ENCODE measurements at places on chromosomes 4 and X.

DNA sequence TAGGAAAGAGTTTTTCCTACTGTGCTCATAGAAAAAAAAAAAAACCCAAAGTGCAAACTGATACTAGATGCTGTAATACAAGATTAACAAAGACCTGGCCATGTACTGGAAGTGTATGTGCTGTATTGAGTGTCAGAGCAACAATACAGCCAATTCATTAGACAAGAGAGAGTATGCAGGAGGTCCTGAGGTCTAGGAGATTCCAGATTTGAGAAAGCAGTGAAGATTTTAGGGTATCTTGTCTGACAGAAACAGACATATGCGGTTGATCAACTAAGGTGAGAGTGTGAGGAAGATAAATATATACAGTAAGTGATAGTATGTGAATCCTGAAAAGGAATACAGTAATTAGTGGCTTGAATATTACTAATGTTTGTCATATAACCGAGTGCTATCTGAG is 3.0 kb downstream of the GPR174 start:
- DNase-seq = no peak

DNA sequence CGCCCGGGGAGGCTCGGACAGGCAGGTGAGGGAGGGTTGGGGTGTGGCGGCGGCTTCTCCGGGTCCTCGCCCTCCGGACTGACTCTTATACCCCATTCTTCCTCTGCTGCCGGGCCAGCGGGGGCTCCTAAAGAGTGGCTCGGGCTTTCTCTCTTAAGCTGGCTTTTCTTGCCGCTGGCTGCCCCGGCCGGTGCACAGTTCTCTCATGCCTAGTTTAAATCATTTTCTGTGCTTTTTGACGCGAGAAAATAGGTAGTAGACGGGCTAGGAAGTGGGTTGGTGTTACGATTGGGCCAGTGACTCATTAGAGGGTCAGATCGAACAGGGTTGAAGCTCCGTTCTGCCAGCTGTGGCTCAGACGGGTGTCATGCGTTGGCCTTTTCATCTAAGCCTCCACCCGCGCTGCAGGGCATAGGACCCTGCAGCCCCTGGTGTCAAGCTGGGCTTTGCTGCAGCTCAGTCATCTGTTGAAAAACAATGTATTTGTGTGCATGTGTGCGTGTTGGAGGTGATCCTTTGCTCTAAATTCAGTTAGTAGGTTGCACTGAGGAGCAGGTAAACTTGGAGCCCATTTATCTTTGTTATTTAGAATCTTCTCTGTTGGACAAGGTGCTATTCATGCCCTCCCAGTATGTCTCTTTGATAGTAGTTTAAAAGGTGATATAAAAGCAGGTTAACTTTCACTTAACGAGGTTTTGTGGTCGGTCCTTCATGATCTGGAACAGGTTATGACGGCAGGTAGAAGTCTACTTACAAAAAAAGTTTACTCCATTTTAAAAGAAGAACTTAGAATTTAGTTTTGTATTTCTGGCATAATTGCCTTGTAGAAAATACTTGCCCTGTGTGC is 802 bp downstream of the BMP2K start:
- peak; percentile 16 for DNase-seq

- DNase-seq = no peak
Observed at GRCh38 chrX:534804-535203, 95.8 kb upstream of the SHOX start.

GRCh38 chr4:57100979-57101651 is 9.1 kb downstream of the IGFBP7 start:
- no peak for DNase-seq

DNA sequence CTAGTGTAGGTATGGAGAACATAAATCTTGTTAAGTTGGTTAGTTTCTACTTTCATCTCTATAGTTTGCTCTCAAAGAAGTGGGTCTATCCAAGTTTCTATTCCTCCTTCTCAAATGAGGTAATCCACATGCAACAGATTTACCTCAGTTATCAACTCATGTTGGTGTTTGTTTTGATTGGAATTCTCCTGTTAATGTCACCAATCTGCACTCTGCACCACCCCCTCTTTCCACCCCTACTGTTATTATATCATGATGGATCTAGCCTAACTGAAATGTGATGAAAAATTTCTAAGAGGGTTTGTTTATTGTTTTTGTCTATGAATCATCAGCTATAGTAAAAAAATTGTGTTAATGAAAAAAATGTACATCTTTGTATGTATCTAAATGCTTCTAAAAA is 66.1 kb downstream of the AGTR2 start:
- no peak for DNase-seq

DNA sequence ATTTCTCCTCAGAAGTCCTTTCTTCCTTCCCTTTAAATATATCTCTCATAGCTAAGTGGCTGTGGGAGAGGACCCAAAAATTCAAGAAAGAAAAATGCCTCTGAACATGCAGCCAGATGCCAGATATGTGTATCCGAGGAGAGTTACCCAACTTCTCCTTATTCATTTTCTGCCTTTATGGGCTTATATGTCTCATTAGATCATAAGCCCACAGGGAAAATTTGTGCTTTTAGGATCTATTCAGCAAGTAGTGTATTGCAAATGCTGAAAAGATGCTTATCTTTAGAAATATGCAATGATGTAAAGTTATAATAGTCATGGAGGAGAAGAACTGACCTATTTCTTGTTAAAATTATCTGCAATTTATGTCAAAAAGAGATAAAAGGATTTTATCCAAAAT is 371.8 kb upstream of the NOCT start:
- DNase-seq = no peak

- no peak for DNase-seq
Observed at GRCh38 chr4:36332782-36333131, 51.3 kb downstream of the DTHD1 start.

DNA sequence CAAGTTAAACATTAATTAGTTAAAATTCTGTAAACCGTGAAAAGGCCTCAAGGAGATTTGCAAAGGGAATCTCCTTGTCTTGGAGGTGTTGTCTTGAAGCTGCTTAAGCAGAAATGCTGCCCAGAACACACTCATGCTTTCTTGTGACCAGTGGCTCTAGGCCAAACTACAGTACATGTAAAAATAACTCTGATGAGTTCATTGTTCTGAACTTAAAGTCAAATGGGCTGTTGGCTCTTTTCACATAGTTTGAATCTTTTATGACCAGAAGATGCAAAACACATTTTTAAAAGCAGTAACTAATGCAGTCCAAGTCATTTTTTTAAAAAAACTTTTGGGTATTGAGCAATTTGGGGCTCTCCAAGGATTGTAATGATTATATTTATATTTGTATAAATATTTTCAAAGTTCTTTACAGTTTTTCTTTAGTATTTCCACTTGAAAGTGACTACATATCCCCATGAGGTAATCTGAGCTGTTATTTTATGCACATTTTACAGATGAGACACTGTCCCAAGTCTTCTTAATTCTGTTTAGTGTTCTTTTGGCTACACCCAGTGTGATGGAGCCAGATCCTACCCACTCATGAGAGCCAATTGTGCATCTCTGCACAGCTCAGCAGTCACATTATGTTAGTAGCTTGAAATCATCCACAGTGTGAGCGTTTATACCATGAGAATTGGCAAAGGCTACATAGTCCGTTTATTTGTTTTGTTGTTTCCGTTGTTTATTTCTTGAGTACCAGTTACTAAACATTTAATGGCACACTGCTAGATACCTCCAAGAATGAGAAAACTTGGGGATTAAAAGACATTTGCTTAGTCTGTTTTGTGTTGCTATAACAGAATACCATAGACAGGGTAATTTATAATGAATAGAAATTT is 112.8 kb upstream of the ATXN3L start:
- DNase-seq = no peak

DNA sequence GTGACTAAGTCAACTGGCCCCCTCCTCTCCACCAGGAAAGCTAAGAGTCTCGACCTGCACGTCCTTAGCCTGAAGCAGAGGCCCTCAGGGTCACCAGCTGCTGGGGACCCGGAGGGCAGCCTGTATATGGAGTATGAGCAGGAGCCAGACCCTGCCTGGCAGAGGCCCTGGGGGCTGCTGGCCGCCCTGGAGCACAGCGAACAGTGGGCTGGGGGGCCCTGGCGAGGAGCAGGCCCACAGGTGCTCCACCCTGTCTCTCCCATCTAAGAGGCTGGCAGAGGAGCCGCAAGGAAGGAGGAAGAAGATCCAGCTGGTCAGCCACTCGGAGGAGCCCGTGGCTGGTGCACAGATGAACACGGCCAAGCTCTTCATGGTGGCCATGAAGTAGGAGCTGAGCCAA is 61.2 kb downstream of the ALPK1 start:
- no peak for DNase-seq

GRCh38 chr4:185237175-185237574 is 27.8 kb downstream of the SNX25 start:
- DNase-seq = no peak

DNA sequence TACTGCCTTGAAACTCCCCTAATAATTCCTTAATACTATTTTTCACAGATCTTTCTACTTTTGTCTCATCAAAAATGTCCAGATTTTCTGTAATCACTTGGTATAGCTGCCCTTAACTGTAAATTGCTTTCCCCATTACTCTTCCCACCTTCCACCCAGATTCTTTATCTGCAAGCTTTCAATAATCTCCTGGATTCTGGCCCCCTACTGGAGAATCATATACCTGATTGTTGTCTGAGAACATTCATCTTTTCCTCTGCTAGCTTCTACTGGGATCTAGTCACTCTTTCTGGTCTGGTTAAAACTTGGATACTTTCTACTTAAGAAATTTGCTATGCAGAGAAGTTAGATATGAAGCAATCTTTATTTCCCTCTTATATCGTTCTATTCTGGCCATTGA is 552.6 kb downstream of the PCDH19 start:
- no peak for DNase-seq

All from GM12892 (cell line).